ENCODE measurements at places on chromosomes 1 and 21.

- no peak overlapping the region for H3K27ac ChIP-seq
- H3K36me3 ChIP-seq: no peaks in the 10 kb centered on the region
- H3K4me3 ChIP-seq: no peak overlapping the region
- DNase-seq: no peak
- no peaks in the 10 kb centered on the region for H3K27me3 ChIP-seq
Measured at GRCh38 chr1:240844486-240844885, 232.5 kb upstream of the GREM2 start.

GRCh38 chr1:181251001-181251712 is 162.7 kb downstream of the IER5 start:
- DNase-seq: no peak
- H3K4me3 ChIP-seq: no peak overlapping the region
- no peaks in the 10 kb centered on the region for H3K36me3 ChIP-seq
- no peaks in the 10 kb centered on the region for H3K4me1 ChIP-seq
- no peak overlapping the region for H3K27ac ChIP-seq

DNA sequence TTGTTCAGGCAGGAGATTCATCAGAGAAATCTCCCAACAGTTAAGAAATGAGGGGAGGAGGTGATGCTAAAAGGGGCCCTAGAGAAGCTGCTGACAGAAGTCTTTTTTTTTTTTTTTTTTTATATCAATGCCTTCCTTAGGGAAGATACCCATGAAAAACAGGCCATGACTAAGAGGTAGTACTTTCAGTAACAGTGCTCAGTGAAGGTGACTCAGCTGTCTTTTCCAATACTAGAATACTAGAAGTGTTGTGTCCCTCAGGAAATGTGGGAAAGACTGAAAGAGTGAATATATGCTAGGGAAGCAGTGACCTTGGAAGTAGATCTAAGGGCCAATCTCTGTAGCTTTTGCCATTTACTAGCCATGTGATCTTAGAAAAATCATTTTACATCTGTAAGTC is 52.4 kb upstream of the SLFNL1 start:
- H3K4me3 ChIP-seq: no peak overlapping the region
- H3K27ac ChIP-seq: no peak overlapping the region
- H3K4me1 ChIP-seq: no peaks in the 10 kb centered on the region
- no peak for DNase-seq

DNA sequence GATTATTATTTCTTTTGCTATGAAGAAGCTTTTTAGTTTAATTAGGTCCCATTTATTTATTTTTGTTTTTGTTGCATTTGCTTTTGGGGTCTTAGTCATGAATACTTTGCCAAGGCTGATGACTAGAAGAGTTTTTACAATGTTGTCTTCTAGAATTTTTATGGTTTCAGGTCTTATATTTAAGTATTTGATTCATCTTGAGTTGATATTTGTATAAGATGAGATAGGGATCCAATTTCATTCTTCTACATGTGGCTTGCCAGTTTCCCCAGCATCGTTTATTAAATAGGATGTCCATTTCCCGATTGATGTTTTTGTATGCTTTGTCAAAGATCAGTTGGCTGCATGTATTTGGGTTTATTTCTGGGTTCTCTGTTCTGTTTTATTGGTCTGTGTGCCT is 8.5 kb upstream of the ACBD6 start:
- DNase-seq: no peak
- H3K4me3 ChIP-seq: no peak overlapping the region
- no peaks in the 10 kb centered on the region for H3K36me3 ChIP-seq
- H3K27ac ChIP-seq: no peak overlapping the region

All from upper lobe of right lung (tissue), 1 donor.